ENCODE measurements at places on chromosomes 3 and 15.
A peak's percentile ranks its signal among the peaks of the same experiment; 100 is the strongest.

DNA sequence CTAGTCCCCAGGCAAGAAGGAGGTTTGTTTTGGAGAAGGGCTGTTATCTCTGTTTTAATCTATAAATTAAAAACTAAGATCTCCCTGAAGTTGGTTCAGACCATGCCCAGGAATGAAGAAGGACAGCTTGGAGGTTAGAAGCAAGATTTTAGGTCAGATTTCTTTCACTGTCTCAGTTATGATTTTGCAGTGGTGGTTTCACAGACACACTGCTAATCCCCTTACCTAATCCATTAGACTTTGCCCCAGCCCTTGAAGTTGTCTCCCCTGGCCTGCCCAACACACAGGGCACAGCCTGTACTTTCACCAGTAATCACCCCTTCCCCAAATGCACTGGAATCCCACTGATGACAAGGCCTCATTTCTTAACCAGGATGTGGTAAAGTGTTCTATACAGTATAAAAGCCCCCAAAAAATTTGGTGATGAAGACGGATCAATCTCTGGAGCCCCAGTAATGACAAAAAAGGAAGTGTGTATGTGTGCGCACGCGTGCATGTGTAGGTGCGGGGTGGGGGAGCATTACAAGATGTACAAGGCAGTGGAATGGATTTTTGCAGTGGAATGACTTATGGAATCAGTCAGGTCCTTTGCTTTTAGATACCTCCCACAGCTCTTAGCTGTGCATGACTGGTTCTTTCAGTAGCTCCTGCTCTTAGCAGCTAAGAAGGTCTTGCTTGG is 73.1 kb upstream of the TERB2 start:
- no peak for DNase-seq

DNA sequence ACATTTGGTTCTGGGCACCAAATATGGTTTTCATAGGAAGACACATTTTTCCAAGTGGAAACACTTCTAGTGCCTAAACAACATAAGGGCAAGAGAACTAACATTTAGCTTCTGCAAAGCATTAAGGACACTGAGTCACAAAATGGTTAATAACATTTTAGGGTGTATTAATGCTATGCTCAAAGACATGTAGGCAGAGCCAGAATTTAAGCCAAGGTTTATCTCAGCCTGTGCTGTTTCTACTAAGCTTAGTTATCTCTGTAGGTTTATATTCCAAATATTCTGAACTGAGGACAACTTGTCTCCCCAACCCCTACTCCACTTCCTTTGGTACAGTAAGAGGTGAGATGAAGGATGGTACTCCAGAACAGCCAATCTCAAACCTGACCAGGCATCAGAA is 54.1 kb upstream of the AKAP13 start:
- no peak for DNase-seq

GRCh38 chr3:139689708-139690228 is 12.0 kb upstream of the NMNAT3 start:
- no peak for DNase-seq

DNA sequence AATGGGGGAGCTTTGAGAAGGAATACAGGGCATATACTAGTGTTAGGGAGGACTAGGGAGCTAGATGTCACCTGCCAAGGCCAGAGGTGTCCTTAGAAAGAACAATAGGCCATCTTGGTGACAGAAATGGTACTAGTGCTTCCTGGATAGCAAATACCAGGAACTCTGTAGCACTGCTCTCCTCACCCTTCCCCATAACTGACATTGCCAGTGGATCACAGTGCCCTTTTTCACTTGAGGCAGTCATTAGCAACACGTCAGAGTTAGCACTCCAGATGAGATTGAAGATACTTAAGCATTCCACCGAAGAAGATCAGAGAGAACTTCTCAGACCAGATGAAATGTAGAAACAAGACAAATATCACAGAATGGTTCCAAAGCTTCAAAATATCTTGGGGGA is 103.1 kb upstream of the PDZRN3 start:
- no peak for DNase-seq

- DNase-seq, result no peak
Observed at GRCh38 chr15:59887211-59887610, 116.9 kb upstream of the FOXB1 start.

DNA sequence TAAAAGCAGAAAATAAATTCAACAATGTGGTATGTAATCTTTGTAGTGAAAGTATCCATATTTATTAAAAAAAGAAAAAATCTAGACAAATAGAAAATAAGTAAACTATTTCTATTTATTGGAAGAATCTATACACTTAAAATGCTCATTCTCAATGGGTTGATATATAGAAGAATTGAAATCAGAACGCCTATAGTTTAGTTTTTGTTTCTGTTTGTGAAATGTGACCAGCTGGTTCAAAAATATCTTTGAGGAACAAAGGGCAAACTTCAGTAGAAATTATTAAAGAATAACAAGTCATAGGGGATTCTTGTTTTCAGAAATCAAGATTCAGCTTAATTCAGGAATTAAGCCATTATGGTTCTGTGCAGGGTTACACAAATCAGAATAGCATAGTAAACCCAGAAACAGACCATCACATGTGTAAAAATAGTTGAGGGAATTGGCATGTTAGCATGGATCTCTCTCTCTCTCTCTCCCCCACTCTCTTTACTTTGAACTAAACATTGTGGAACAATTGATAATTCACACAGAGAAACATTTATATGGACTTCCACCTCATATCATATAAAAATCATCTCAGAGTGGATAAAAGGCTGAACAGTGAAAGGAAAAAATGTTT is 134.0 kb downstream of the CHL1 start:
- no peak for DNase-seq

- DNase-seq, result no peak
Observed at GRCh38 chr15:77773903-77774302, 141.2 kb upstream of the LINGO1 start.

DNA sequence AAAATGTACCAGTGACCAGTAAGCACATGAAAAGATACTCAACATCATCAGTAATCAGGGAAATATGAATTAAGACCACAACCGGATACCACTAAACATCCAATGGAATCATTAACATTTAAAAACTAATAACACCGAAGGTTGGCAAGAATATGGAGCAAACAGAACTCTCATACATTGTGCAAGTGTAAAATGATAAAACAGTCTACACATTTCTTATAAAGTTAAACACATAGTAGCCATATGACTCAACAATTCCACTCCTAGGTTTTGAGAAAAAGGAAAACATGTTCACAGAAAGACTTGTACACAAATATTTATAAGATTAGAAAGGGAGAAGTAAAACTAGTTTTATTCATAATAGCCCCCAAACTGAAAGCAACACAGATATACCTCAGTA is 60.3 kb upstream of the SLCO2A1 start:
- DNase-seq, result no peak

GRCh38 chr3:172892158-172892557 is 141.6 kb downstream of the ECT2 start:
- no peak for DNase-seq

DNA sequence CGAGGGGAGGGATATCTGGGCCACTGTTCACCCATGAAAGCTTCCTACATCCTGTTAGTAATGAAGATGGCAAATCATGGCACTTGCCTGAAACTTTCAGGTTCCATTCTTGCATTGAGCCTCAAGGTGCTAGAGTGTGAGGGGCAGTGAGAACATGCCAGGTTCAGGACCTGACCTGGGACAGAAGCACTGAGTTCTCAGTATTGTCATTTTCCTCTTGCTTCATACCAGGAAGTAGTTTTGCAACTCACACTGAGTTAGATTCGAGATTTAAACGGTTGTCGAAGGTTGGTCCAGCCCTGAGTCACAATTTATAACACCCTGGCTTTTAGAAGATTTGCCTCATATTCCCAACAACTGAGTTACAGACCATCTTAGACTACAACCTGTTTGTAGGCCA is 11.8 kb upstream of the MEIS2 start:
- DNase-seq, result no peak

- DNase-seq, result no peak
Observed at GRCh38 chr3:188082031-188082430, 71.9 kb upstream of the LPP start.

GRCh38 chr3:49327485-49327884 is 12.4 kb downstream of the USP4 start:
- DNase-seq, result no peak

- peak; percentile 40 for DNase-seq
Observed at GRCh38 chr15:96322536-96323318, 7.8 kb upstream of the NR2F2 start.

- no peak for DNase-seq
Observed at GRCh38 chr3:59824876-59825275, 775.1 kb upstream of the CFAP20DC start.

DNA sequence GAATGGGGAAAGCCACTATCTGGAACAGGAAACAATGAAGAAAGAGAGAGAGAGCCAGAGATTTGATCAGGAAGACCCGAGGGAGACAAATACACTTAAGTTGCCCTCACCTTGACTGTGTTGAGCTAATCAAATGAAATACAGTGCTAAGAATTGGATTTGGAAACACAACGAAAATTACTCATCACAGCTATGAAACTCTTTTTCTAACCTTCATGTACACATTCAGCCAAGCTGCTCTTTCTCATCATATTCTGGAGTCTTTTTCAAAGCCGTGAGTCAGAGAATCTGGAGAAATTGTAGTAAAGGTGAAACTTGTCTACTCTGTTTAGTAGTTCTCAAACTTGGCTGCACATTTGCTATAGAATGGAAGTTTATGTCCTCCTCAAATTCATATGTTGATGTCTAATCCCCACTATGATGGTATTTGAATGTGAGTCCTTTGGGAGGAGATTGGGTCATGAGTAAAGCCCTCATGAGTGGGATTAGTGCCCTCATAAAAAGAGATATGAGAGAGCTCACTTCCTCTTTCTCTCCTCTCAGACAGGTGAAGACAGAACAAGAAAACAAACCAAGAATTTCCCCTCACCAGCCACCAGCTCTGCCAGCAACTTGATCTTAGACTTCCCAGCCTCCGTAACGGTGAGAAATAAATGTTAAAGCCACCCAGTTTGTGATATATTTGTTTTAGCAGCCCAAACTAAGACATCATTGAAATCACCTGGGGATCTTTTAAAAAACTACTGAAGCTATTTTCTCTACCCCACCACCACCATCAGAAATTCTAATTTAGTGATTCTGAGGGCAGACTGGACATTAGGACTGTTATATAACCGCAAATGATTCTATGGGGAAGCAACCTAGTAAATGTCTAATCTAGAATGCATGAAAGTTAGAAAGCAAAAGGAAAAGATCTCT is 143.6 kb upstream of the GRM7 start:
- no peak for DNase-seq

- no peak for DNase-seq
Observed at GRCh38 chr15:42036112-42036905, 15.5 kb upstream of the PLA2G4E start.

DNA sequence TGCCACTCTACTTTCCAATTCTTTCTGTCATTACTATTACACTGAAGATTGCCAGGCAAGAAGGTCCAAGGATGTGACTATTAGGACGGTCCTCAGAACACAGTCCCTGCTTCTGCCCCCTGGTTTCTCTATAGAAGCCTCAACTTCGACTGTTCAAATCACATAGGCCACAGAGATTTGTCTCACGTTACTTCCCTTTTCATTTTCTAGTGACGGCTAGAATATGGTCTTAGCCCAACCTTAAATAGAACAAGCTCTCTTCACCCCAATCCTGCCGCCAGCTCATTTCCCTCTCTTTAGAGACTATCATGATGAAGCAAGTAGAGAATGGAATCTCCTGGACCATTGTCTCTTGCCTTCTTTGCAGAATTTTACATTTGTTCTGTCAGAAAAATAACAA is 84.9 kb downstream of the TIGIT start:
- DNase-seq, result no peak

DNA sequence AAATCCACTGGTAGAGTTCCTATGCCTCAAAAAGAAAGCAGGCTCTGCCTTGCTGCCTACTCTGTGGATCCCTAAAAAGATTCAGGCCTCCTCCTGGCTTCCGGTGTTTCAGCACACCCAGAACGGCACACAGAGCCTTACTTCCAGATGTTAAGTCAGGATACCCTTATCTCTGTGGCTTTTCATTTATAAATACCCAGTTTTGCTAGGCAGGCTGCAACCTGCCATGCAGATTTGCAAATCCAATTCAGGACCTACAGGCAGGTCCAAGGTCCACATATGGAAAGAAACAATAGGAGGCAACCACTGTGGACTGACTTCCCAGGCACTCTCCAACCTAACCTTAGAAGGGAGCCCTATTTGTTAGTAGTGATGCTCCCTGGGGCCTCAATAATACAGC is 30.7 kb downstream of the EFL1 start:
- no peak for DNase-seq

DNA sequence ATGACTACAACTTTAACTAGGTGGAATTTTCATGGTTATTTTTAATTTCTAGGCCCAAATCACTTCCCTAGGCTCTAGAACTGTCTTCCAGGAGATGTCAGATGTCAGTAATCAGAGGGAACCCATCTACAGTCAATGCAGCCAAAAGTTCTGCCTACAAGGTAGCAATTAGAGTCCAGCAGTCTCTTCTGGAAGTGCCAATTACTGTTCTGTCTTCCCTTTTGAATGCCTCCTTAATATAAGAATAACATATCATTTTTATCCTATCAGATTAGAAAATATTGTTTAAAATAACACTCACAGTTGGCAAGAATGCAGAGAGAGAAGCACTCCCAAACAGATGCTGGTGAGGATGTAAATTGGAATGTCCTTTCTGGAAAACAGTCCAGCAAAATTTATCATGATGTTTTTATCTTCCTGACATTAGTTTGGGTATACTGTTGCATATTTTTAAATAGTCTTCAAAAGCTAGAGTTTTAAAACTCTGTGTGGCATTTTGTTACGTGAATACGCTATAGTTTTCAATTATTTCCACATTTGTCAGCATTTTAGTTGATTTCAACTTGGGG is 543.7 kb downstream of the FHIT start:
- DNase-seq, result no peak

DNA sequence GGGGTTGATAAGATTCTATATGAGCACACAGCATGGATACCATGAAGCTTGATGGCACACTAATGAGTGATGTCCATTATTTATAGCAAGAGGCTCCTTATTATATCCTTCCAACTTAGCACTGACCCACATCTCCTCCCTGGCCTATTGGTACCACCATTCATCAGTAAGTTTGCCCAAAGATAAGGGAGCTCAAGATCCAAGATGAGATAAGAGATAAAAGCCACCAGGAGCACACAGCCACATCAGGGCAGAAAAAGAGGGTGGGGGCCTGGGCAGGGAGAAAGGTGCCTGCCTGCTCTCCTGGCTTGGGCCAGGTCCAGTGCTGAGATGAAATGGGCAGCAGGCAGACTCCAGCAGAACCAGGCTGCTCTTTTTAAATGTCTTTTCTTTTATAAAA is 4.4 kb upstream of the PPP1R14D start:
- no peak for DNase-seq

DNA sequence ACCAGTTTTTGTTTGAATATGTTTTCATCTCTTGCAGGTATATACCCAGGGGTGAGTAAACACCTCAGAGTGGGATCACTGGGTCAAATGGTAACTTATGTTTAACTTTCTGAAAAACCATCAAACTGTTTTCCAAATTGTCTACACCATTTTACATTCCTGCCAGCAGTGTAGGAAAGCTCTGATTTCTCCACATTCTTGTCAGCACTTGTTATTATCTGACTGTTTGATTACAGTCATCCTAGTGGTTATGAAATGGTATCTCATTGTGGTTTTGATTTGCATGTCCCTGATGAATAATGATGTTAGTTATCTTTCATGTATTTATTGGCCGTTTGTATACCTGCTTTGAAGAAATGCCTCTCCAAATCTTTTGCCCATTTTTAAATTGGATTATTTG is 13.8 kb downstream of the FSD2 start:
- DNase-seq, result no peak

- DNase-seq, result no peak
Observed at GRCh38 chr15:83077491-83078230, 10.6 kb upstream of the BTBD1 start.

- no peak for DNase-seq
Observed at GRCh38 chr15:89835176-89835564, 20.5 kb upstream of the ANPEP start.

- peak; percentile 76 for DNase-seq
Observed at GRCh38 chr3:53375019-53375418, 27.7 kb upstream of the DCP1A start.
